Gastrocnemius medialis (tissue), 4 donors: ENCODE measurements at places on chromosomes 6 and 20. TPM values are rescaled to one million over a fixed set of nuclear protein-coding genes. Genes with fewer than 3 reads are reported as not detected.

- no peaks in the 10 kb centered on the region for H3K36me3 ChIP-seq
- no peaks in the 10 kb centered on the region for H3K27me3 ChIP-seq
- no peak overlapping the region for H3K4me3 ChIP-seq
- no peaks in the 10 kb centered on the region for H3K4me1 ChIP-seq
- H3K27ac ChIP-seq, result no peak overlapping the region
Observed at GRCh38 chr6:41228616-41229015, 467 bp downstream of the TREML4 start.

- H3K4me3 ChIP-seq, result peak overlapping the region; percentile 62
- peaks cover 17% of the 10 kb centered on the region for H3K4me1 ChIP-seq
- no peak for DNase-seq
- peaks cover 41% of the 10 kb centered on the region for H3K27me3 ChIP-seq
- H3K36me3 ChIP-seq, result no peaks in the 10 kb centered on the region
Observed at GRCh38 chr6:133891149-133891926, 2.4 kb downstream of the TCF21 start.

GRCh38 chr20:25294459-25295385, 46.8 kb downstream of the PYGB start:
- H3K36me3 ChIP-seq, result no peaks in the 10 kb centered on the region
- H3K4me3 ChIP-seq, result no peak overlapping the region
- peak; percentile 48 for DNase-seq
- H3K4me1 ChIP-seq, result peaks cover 26% of the 10 kb centered on the region

DNA sequence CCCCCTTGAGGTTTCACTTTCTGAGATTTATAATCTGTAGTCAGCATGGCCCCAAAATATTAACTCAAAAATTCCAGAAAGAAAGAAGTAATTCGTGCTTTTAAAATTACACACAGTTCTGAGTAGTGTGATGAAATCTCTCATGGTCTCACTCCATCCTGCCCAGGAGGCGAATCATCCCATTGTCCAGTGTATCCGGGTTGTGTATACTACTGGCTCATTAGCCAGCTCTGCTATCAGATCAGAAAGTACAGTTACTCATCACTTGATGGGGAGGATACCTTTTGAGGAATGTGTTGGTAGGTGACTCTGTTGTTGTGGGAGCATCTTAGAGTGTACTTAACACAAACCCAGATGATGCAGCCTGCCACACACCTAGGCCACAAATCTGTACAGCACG, 65.2 kb downstream of the CDC5L start:
- no peaks in the 10 kb centered on the region for H3K36me3 ChIP-seq
- H3K27me3 ChIP-seq, result no peaks in the 10 kb centered on the region
- H3K4me3 ChIP-seq, result no peak overlapping the region
- no peak overlapping the region for H3K27ac ChIP-seq

DNA sequence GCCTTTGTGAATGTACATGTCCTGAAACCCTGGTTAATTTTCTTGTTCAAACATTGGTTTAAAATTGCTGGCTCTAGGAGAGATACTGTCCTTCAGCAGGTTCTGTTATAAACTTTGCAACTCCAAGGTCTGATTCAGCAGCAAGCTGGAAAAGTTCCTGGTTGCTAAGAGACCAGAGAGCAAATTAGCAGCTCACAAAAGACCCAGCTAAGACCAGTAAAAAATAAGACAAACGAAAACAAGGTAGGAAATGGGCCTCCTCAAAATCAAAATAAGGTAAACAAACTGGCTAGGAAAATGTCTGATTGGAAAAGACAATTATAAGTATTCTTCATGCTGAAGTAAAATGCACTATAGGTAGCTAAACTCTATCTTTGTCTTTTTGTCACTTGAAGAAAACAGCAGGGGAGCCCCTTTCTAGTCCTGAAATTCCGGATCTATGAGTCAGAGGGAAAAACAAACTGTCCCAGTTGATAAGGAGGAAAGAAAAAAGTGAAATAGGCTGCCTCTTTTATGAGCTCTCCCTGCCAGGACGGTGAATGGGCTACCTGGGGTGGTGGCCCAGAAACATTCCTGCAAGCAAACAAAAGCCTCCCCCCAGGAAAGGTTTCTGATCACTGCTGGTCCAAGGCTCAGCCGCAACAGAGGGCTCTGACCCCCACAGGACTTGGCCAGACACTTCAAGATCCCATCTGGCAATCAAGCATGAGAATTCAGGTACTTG, 41.6 kb downstream of the UNC5CL start:
- H3K27ac ChIP-seq, result peak overlapping the region; percentile 73
- no peaks in the 10 kb centered on the region for H3K27me3 ChIP-seq

- no peak for DNase-seq
- no peak overlapping the region for H3K4me3 ChIP-seq
- no peaks in the 10 kb centered on the region for H3K4me1 ChIP-seq
- H3K27me3 ChIP-seq, result no peaks in the 10 kb centered on the region
Observed at GRCh38 chr6:164283574-164283973, 869.1 kb downstream of the QKI start.

- H3K4me3 ChIP-seq, result no peak overlapping the region
- no peak overlapping the region for H3K27ac ChIP-seq
- DNase-seq, result no peak
- H3K4me1 ChIP-seq, result no peaks in the 10 kb centered on the region
Observed at GRCh38 chr20:54293526-54293925, 85.6 kb downstream of the PFDN4 start.

DNA sequence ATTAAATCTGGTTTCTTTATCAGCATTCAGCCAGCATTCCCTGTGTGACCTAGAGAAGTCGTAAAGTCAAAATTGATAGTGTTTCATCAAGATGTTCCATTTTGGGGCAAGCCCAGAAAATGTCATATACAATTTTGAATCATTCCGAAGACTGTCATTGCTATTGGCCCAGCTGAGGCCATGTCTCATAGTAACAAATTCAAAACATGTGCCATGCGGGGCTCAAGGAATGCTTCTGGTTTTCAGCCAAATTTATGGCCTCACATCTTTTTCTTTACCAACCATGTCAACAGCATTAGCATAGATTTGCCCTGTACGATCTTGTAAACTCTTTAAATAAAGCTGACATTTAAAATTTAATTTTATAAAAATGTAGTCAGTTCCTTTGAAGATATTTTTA, 314.7 kb downstream of the PAX1 start:
- no peak overlapping the region for H3K27ac ChIP-seq
- no peaks in the 10 kb centered on the region for H3K36me3 ChIP-seq
- no peaks in the 10 kb centered on the region for H3K27me3 ChIP-seq
- DNase-seq, result no peak
- no peaks in the 10 kb centered on the region for H3K4me1 ChIP-seq

GRCh38 chr6:113888956-113889630, 31.9 kb downstream of the MARCKS start:
- H3K27ac ChIP-seq, result no peak overlapping the region
- no peaks in the 10 kb centered on the region for H3K4me1 ChIP-seq
- DNase-seq, result no peak
- H3K36me3 ChIP-seq, result no peaks in the 10 kb centered on the region
- no peaks in the 10 kb centered on the region for H3K27me3 ChIP-seq

DNA sequence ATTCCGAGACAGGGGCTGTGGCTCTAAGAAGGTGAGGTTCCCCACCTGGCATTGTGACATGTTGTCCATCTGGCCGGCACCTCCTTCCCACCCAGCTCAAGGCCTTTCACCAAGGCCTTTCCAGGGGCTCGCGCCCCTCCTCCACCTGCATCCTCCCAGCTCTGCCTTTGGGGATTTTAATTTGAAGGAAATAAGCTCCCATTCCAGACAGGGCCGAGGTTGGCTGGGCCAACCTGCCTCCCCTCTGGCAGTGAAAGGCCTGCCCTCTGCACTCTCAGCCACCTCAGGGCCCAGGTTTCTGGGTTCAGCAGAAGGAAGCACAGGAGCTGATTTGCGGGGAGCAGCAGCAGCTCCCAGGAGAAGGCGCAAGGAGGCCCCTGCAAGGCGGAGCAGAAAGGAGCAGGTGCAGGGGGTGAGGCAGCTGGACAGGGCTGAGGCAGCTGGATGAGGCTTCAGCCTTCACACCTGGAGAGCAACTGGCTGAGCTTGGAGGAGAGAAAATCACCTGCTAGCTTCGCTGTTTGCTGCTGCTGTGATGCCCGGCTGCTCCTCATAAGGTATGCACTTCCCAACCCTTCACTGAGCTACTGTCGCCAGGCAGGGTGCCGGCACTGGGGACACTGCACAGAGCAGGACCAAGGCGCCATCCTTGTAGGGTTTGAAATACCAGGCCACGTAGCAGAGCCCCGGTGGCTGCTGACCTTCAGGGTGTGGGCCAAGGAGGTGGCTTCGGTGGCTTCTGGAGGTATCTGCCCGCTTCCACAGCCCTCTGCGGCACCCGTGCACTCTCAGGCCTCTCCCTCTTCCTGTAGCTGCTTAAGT, 147.0 kb downstream of the SYNDIG1 start:
- no peak overlapping the region for H3K27ac ChIP-seq
- H3K4me1 ChIP-seq, result no peaks in the 10 kb centered on the region
- H3K4me3 ChIP-seq, result no peak overlapping the region
- no peaks in the 10 kb centered on the region for H3K27me3 ChIP-seq
- H3K36me3 ChIP-seq, result no peaks in the 10 kb centered on the region

DNA sequence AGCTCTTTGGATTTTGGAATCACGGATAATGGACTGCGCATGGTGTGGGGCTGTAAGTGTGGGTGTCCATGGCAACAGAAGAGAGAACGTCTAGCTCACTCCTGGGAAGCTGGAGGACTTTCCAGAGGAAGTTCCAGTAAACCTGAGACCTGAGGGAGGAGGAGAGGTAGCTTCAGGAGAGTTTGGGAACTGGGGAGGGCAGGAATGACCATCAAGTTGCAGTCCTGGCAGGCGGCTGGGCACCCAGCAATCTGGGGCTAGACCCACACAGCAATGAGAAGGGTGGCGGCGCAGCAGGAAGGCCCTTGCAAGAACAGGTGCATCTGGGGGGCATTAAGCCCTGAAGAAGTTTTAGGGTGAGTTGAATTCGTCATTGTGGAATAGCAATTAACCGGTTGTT, 95.9 kb downstream of the FOXC1 start:
- H3K4me1 ChIP-seq, result peaks cover 4% of the 10 kb centered on the region
- H3K27me3 ChIP-seq, result no peaks in the 10 kb centered on the region
- no peak for DNase-seq
- no peak overlapping the region for H3K4me3 ChIP-seq
- no peak overlapping the region for H3K27ac ChIP-seq

GRCh38 chr20:13546497-13547131, 92.1 kb downstream of the TASP1 start:
- no peak overlapping the region for H3K4me3 ChIP-seq
- no peaks in the 10 kb centered on the region for H3K36me3 ChIP-seq
- no peak overlapping the region for H3K27ac ChIP-seq
- peak; percentile 6 for DNase-seq
- no peaks in the 10 kb centered on the region for H3K27me3 ChIP-seq

Gene TCFL5
- total RNA-seq, result 7.3 TPM

DNA sequence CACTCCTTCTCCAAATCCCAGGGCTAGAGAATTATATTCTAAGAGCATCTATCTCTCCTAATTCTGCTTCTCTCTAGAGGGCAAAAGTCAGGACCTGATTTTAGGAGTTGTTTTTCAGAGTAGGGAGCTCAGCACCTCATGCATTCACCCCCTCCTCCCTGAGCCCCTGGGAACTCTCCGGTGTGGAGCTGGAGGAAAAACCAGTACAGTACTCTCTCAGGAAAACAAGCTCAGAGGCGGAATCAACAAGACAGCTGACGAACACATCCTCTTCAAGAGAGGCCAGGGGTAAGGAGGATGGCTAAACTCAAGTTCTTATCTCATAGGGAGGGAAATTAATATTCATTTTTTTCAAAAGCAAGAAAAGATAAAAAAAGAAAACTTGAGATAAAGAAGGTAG, 120.1 kb upstream of the CDYL start:
- no peaks in the 10 kb centered on the region for H3K27me3 ChIP-seq
- H3K4me3 ChIP-seq, result no peak overlapping the region
- peaks cover 2% of the 10 kb centered on the region for H3K4me1 ChIP-seq
- no peaks in the 10 kb centered on the region for H3K36me3 ChIP-seq
- H3K27ac ChIP-seq, result no peak overlapping the region
- DNase-seq, result no peak

Gene MAPK13
- total RNA-seq, result 0.29 TPM

Gene TMEM170B
- 22.0 TPM for total RNA-seq

GRCh38 chr20:1415667-1416468, 23.0 kb upstream of the FKBP1A start:
- H3K36me3 ChIP-seq, result no peaks in the 10 kb centered on the region
- no peak overlapping the region for H3K27ac ChIP-seq
- no peak overlapping the region for H3K4me3 ChIP-seq
- H3K4me1 ChIP-seq, result no peaks in the 10 kb centered on the region
- DNase-seq, result no peak

DNA sequence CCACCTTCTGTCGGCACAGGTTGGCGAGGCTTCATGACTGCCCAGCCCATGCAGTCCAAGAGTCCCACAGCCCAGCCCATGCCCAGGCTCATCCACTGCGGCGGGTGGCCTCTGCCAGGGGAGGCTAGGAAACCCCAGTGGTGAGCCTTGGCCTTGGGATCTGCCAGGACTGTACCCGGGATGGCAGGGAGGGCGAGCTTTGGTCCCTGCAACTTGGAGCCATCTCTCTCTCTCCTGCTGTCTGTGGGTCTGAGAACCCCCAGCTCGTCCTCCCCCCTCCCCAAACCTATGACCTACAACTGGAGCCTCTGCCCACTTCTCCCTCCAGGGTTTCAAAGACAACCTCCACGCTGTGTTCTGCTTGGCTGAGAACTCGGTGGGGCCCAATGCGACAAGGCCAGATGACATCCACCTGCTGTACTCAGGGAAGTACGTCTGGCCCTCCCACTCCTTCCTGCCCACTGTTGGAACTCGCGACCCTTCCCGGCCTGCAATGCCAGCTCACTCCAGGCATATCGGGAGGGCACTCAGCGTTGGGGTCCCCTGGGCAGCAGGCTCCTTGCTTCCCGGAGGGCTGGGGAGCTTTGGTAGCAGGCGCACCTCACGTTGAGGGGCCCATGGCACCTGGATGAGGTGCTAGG, 19.7 kb downstream of the NPEPL1 start:
- no peak overlapping the region for H3K4me3 ChIP-seq
- no peak for DNase-seq
- peaks cover 6% of the 10 kb centered on the region for H3K36me3 ChIP-seq
- H3K4me1 ChIP-seq, result no peaks in the 10 kb centered on the region

DNA sequence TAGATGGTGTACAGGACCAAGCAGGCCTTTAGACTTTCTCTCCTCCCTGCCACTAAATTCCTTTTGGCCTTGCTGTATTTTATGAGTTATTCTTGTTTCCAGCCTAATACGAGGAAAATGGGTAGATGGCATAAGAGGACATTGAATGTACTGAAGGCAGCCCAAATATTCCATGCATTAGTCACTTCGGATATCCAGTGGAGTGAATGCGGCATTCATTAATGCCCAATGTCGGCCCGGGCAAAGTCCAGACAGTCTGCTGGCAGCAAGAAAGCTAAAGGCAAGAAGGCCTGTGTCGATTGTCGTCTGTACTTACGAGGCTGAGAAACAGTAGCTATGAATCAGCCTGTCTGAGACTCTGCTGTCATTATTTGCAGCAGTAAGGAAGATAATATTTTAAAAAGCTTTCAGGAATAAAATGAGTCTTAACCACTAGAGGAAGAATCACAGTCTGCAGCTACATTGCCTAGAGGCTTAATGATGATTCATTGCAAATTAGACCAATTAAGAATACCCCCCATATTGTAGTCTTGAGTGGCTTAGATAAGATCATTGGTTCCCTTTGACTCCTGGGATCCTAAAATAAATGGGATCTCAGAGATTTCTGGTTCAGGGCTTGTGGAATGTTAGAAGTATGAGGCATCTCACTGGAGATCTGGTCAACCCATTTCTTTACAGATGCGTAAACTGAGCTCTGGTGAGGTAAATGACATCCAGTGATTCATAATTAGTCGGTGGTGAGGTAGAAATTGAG, 534.1 kb upstream of the JAG1 start:
- no peak overlapping the region for H3K4me3 ChIP-seq
- H3K36me3 ChIP-seq, result no peaks in the 10 kb centered on the region
- no peak overlapping the region for H3K27ac ChIP-seq
- H3K27me3 ChIP-seq, result no peaks in the 10 kb centered on the region
- H3K4me1 ChIP-seq, result peaks cover 7% of the 10 kb centered on the region

Gene MAS1
- total RNA-seq, result not detected

Gene EFCAB8
- not detected for total RNA-seq

Gene TSHZ2
- total RNA-seq, result 1.0 TPM
